ENCODE measurements at places on chromosomes 3 and 15.

GRCh38 chr3:177451864-177452830 is 254.9 kb upstream of the TBL1XR1 start:
- DNase-seq = no peak

DNA sequence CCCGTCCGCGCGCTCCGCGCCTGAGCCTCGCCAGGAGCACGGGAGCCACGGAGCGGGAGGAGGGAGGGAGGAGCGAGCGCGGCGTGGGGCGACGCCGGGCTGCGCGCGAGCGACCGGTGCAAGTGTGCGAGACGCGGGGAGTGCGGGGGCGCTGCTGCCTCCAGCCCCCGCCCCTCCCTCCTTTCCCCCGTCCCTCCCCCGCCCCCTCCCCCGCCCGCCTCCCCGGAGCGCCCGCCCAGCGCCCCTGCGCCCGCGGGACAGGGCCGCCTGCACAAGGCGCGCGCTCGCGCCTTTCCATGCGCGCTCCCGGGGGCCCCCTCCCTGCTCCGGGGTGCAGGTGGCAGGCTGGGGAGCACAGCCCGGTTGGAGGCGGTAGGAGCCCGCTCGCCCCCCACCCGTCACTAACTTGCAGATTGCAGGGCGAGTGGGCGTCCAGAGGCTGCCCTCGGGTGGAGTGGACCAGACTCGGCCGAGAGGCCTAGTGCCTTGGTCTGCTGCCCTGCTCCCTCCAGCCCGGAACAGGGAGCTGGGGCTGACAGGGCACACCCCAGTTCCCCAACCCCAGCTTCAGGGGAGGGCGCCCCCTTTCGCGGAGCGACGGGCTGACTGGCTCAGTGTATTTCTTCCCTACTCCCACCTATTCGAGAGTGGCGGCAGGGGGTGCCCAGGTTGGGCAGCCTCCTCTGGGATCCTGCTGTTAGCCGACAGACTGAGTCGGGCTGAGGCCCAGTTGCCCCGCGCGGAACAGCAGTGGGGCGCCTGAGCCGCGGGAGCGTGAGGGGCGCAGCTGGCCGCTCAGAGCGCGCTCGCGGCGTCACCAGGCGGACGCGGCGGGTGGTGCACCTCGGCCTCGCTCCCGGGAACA is at the start of gene WNT7A:
WNT7A (minus strand) TSS at position 126 of the 865 bp plus-strand sequence. CDS start 255 bp downstream, outside the sequence.
- no peak for DNase-seq

GRCh38 chr3:184172681-184173373 is 1.8 kb upstream of the AP2M1 start:
- no peak for DNase-seq

- no peak for DNase-seq
Measured at GRCh38 chr15:65132878-65133547, 595 bp downstream of the PDCD7 start.

DNA sequence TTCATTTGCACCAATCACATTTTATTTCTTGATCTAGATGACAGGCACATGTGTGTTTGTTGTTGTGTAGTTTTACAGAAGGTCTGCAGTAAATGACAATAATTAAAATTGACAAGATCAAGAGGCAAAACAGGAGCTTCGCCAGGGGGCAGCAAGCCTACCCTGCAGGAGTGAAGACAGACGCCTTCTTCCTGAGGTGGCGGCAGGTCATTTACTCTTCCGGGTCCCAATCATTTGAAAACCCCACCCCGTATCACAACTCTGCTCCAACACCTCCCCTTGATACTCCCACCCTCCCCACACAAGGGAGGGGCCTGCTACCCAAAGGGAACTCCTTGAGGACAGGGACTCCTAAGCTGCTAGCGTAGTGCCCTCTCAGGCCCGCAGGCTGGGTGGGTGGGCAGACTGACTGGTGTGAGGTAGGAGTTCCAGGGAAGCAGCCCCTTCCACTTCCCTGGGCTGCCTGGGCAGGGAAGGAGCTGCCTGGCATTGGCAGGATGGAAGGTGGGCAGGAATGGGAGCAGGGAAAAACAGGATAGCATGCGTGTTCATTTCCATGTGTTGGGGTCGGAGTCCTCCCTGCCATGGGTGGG is 13.1 kb downstream of the CHDH start:
- DNase-seq = no peak

DNA sequence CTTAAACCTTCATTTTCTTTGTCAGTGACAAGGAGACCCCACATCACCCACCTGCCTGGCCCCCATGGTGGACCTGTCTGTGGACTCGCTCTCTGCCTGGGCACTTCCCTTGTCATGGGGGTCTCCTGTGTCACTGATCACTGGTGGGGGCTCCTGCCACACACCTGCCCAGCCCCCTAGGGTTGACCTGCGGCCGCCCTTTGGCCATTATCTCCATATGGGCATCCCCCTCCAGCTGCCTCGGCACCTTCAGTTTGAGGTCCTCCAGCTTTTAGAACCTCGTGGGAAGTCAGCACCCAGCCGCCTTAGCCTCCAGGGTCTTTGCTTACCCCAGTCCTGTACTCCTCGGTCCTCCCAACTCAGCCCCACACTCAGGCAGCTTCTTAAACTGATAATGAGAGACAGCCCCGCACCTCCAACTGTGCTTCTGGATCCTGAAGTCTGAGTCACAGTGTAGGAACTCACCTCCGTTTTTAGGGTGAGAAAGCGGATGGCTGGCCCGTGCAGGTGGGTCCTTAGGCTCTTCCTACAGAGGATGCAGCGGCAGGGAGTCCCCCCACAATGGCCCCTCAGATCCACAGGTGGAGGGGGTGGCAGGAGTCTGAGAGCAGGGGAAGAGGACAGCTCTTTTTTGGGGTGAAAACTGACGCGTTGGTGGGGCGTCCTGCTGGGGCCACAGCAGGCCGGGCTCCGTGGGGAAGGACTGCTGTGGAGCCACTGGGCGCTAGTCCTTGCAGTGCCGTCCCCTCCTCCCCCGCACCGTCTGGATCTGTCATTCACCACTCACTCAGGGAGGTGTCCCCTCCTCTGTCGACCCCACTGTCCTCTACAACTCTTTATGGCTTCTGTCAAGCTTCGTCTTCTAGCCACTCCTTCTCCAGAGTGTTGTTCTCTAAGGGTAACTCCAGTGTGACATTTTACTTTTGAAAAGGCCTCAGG is 8.7 kb upstream of the PRR23E start:
- no peak for DNase-seq

Measured in iPS DF 19.7 (cell line).